CD4-positive, CD25-positive, alpha-beta regulatory T cell (primary cell): ENCODE measurements at places on chromosomes 1 and 21. TPM values are rescaled to one million over a fixed set of nuclear protein-coding genes. Genes with fewer than 3 reads are reported as not detected.

DNA sequence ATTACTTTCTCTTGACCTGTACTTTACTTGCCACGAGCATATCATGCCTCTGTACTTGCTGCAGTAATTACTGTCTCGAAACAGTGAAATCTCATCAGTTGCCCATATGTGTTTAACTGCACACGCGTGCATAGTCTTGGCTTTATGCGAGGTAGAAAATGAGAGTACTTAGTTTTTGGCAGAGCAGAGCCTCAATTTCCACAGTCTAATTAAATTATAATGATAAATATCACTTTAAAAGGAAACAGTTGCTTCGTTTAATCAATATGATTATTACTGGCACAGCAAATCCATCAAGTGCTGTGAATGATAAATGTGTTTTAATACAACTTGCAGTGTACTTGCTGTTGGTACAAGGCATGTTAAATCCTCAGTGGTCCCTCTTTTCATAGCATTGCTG is 47.6 kb downstream of the ADARB1 start:
- no peak overlapping the region for H3K4me3 ChIP-seq
- no peak overlapping the region for H3K27ac ChIP-seq
- H3K4me1 ChIP-seq = no peaks in the 10 kb centered on the region
- DNase-seq = no peak
- H3K36me3 ChIP-seq = peaks cover 6% of the 10 kb centered on the region

Gene SLC16A4
- total RNA-seq = not detected

GRCh38 chr21:27582948-27583430 is 616.1 kb upstream of the ADAMTS5 start:
- no peak overlapping the region for H3K4me3 ChIP-seq
- DNase-seq = no peak
- no peaks in the 10 kb centered on the region for H3K36me3 ChIP-seq
- H3K27me3 ChIP-seq = no peaks in the 10 kb centered on the region
- H3K27ac ChIP-seq = no peak overlapping the region

- no peak overlapping the region for H3K27ac ChIP-seq
- H3K4me1 ChIP-seq = peaks cover 4% of the 10 kb centered on the region
- DNase-seq = no peak
- H3K27me3 ChIP-seq = peaks cover 2% of the 10 kb centered on the region
- peak overlapping the region; percentile 11 for H3K4me3 ChIP-seq
Measured at GRCh38 chr1:31802190-31803150, 13.4 kb downstream of the SPOCD1 start.

DNA sequence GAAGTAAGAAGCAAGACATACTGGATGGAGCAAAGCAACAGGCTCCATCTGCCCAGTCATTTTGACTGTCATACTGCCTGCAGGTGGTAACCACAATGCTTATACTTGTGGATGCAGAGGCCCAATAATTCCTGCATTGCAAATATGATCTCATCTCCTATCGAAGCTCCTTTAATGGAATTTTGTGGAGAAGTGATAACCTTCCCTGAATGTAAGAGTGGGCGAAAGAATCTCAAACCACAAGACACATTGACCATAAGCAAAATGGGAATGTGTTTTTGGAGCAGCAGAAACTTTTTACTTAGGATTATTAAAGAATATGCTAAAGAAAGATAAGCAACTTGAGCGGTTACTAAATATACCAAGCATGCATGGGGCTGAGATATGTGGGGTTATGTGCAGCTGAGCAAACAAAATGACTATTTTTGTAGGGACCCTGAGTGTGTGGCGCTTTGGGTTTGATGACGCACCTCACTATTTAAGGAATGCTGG is 77.4 kb upstream of the BACH1 start:
- no peak overlapping the region for H3K4me3 ChIP-seq
- H3K27ac ChIP-seq = no peak overlapping the region
- no peaks in the 10 kb centered on the region for H3K27me3 ChIP-seq
- no peaks in the 10 kb centered on the region for H3K36me3 ChIP-seq

- peak overlapping the region; percentile 65 for H3K4me3 ChIP-seq
- peaks cover 76% of the 10 kb centered on the region for H3K4me1 ChIP-seq
- no peaks in the 10 kb centered on the region for H3K27me3 ChIP-seq
- H3K27ac ChIP-seq = peak overlapping the region; percentile 24
- peaks cover 5% of the 10 kb centered on the region for H3K36me3 ChIP-seq
Measured at GRCh38 chr1:64923294-64923718, 43.0 kb downstream of the JAK1 start.

GRCh38 chr1:225941187-225941941 is at the start of gene LEFTY2:
LEFTY2 (minus strand) TSS chr1:225941220; CDS start chr1:225941140, 80 bp downstream.
- H3K27me3 ChIP-seq = no peaks in the 10 kb centered on the region
- H3K27ac ChIP-seq = no peak within 1 kb of the TSS
- no peak for DNase-seq
- H3K4me1 ChIP-seq = peaks cover 9% of the 10 kb centered on the region
- H3K36me3 ChIP-seq = no peaks in the 10 kb centered on the region

DNA sequence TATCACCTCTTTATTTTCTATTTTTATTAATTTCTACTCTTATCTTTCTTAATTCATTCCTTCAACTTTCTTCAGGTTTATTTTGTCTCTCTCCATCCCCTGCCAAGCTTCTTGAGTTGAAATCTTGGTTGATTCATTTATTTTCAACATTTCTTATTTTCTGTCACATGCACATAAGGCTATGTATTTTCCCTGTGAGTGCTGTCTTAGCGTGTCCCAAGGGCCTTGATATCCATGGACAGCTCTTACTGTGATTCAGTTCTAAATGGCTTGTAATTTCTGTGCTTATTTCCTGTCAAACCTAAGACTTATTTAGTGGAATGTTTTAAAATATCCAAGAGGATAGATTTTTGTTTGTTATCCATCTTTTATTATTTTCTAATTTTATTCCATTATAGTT is 36.8 kb upstream of the SCAF4 start:
- H3K4me1 ChIP-seq = no peaks in the 10 kb centered on the region
- H3K27me3 ChIP-seq = no peaks in the 10 kb centered on the region
- no peaks in the 10 kb centered on the region for H3K36me3 ChIP-seq
- no peak overlapping the region for H3K4me3 ChIP-seq
- DNase-seq = no peak

- DNase-seq = no peak
- no peak overlapping the region for H3K4me3 ChIP-seq
- H3K27ac ChIP-seq = no peak overlapping the region
- no peaks in the 10 kb centered on the region for H3K4me1 ChIP-seq
Measured at GRCh38 chr1:171563675-171564074, 58.4 kb upstream of the MYOCOS start.

Gene ESRRG
- total RNA-seq = not detected

GRCh38 chr1:7811476-7811875 is 27.4 kb downstream of the PER3 start:
- peaks cover 20% of the 10 kb centered on the region for H3K36me3 ChIP-seq
- no peak overlapping the region for H3K4me3 ChIP-seq
- DNase-seq = no peak
- no peaks in the 10 kb centered on the region for H3K27me3 ChIP-seq
- H3K27ac ChIP-seq = no peak overlapping the region

- no peak overlapping the region for H3K27ac ChIP-seq
- H3K36me3 ChIP-seq = peaks cover 30% of the 10 kb centered on the region
- no peak for DNase-seq
- H3K27me3 ChIP-seq = no peaks in the 10 kb centered on the region
Measured at GRCh38 chr1:77643456-77643855, 39.0 kb downstream of the ZZZ3 start.

DNA sequence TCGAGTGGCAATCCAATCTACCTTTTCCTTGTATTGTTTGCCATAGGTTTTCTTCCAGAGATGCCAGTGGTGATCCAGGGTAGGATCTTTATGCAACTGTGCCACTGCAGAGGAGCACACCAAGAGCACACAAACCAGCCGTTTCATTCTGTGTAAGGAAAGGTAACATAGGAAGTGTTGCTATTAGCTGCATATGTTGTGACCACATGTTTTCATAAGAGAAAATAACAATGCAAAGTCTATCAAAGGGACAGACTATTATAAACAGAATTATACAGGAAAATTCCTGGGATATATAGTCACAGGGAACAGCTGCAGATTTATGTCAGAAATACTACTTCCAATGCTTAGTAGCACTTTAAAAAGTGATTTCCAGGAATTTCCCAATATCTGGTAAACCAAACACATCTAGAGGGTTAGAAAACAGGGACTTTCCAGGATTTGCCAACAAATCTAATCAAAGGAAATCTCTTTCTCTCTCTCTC is 919 bp downstream of the CTSS start:
- H3K4me3 ChIP-seq = peak overlapping the region; percentile 93
- peak overlapping the region; percentile 72 for H3K27ac ChIP-seq
- no peaks in the 10 kb centered on the region for H3K27me3 ChIP-seq
- H3K36me3 ChIP-seq = peaks cover 6% of the 10 kb centered on the region

Gene TCEA3
- total RNA-seq = 8.5 TPM

Gene RIPK4
- 0.52 TPM for total RNA-seq

DNA sequence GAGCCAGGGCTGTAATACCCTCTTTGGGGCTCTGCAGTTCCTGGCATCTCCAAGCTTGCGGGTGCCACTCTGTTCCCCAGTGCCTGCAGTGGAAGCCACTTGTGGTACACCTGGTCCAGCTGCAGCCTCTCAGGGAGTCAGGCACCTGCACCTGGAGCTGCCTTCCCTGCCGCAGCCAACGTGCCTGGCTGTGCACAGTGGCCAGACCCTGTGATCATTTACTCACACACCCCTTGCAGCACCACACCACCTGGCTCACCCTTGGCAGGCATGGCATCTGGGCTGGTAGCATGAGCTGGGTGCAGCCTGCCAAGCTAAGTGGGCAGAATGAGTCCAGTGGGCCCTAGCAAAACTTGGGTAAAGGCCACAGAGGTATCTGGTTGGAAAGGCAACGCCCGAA is 51.1 kb upstream of the NTPCR start:
- no peaks in the 10 kb centered on the region for H3K4me1 ChIP-seq
- H3K27me3 ChIP-seq = no peaks in the 10 kb centered on the region
- DNase-seq = no peak
- H3K36me3 ChIP-seq = no peaks in the 10 kb centered on the region
- H3K4me3 ChIP-seq = no peak overlapping the region

- no peak for DNase-seq
- no peaks in the 10 kb centered on the region for H3K27me3 ChIP-seq
- H3K36me3 ChIP-seq = peaks cover 90% of the 10 kb centered on the region
- H3K27ac ChIP-seq = no peak overlapping the region
Measured at GRCh38 chr1:67415041-67415440, 15.2 kb downstream of the SERBP1 start.
